ENCODE measurements at places on chromosomes 2 and 18.

DNA sequence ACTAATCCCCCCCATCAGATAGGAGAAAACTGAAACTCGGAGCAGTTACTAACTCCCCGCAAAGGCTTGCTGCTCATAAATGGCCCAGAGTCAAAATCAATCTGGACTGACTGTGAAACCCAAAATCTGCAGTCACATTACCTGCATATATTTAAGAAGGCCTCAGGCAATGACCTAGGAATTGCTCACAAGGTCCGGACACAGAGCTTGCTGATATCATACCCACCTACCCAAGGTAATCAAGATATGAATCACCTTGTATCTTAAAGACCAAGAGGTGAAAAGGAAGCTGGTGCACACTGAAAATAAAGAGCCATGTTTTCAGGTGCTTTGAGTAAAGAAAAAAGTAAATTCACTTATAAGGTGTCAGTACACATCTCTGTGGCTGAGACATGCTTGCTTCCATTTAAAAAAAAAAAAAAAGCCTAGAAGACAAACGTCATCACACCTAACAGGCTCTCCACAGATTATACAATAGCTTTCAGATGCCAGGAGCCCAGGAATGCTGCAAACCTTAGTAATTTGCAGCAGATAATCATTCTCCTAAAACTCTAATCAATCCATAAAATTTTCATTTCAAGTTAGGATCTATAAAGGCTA, 195.4 kb downstream of the ZEB2 start:
- DNase-seq, result no peak

- DNase-seq, result no peak
These were observed 362.3 kb downstream of the RND3 start for GRCh38 chr2:150125188-150125587.

DNA sequence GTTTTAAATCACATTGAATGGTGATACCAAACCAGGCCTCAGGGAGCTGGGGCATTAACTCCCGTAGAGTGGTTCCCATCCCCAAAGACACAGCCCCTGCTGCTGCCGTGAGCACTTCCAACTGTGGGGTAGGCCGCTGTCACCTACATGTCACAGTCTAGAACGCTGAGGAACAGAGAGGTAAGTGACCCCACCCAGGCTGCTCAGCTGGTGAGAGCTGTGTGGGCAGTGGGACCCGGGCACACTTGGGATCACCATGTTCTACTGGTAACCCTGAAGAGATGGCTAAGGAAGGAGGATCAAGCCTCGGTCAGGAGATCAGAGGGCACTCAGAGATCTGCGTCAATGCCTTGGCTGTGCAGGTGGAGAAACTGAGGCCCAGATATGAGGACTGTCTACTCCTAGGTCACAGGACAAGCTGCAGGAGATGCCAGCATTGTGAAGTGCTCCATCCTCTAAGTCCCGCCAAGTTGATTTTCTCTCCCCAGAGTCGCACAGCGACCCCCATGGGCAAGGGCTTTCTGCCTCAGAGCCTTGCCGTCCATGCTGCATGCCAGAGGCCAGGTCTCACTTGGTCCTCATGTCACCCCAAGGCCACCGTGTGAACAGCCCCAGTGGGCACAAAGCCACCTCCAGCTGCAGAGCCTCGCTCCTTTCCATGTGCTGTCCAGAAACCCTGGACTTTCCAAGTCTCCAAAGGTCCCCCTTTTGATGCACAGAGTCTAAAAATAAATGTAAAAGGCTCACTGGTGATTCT, 144.2 kb upstream of the OTOS start:
- DNase-seq, result no peak

- DNase-seq, result no peak
These were observed 314.7 kb downstream of the METTL4 start for GRCh38 chr18:2256577-2256976.

DNA sequence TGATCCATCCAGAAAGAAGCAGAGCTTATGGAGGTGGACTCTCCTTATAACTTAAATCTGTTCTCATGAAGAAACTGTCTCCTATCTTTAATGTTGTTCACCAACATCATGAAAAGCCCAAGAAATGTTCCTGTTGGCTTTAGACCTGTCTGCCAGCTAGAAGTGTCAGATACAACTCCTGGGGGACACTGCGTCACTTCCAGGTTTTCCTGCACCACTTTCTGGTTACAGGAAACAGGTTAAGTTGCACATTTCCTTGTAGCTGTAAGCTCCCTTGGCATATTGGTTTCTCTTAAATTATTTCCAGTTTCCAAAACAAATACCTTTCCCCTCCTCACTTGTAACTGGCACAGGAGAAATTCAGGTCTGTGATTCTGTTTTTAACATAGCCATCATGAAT, 2.9 kb downstream of the CEP68 start:
- DNase-seq, result no peak

- no peak for DNase-seq
These were observed 4.0 kb downstream of the NETO1 start for GRCh38 chr18:72863754-72864153.

DNA sequence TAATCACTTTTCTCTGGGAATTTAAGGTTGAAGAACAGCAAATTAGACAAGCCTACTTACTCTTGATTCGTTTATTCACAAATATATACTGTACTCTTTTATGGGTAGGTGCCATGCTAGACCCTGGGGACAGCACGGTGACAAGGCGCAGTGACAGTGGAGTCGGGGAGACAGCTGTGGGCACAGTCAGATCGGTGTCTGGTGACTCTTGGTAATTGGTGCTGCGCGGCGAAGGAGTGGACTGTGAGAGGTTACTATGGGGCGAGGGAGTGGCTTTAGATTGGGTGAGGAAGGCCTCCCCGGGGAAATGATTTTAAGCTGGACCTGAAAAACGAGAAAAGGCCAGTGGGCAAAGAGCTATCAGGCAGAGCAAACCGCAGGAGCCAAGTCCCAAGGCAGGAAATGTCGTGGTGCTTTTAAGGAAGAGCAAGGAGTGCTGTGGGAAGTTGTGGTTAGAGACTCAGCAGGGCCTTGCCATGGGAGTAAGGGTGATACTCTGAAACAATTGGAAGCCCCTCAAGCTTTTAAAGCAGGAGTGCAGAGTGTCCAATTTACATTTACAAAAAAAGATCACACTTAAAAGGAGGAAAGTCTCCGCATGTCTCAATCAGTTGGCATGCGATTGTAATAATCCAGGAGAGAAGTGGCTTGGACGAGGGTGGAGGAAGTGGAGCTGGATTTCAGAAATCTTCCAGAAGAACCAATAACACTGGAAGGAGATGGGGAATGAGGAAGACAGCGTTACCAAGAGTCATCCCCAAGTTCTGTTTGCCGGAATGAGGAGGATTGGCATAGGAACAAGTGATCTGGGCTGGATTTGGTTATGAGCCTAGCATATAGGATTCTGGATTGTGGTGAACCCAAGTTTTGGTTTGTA, 36.1 kb upstream of the TXNDC2 start:
- DNase-seq, result no peak

DNA sequence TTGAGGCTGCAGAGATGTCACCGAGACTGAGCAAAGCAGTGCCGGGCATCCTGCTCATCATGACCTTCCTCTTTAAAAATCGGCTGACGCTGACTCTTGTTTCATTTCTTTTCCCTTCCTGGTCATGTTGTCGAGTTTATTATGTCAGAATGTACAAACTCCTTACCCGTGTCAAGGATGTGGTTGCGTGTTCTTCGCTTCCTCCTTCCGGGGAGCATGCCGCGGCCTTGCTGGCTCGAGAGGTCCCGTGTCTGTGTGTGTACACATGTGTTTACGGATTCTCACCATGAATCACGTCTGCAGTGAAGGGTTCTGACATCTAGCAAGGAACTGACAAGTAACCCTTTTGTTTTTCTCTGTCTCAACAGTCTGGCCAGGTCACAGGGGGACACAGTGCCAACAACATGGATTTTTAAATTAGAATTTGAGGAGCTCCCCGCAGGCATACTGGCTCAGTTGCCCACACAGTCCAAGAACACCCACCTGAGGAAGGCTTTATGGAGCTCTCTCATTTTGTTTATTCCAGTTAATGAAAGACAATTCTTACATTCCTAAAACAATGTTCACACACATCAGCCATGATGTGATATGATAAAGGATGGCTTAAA, 60.2 kb downstream of the MYT1L start:
- no peak for DNase-seq

- DNase-seq, result no peak
These were observed 14.5 kb upstream of the ST8SIA3 start for GRCh38 chr18:57337890-57338289.

DNA sequence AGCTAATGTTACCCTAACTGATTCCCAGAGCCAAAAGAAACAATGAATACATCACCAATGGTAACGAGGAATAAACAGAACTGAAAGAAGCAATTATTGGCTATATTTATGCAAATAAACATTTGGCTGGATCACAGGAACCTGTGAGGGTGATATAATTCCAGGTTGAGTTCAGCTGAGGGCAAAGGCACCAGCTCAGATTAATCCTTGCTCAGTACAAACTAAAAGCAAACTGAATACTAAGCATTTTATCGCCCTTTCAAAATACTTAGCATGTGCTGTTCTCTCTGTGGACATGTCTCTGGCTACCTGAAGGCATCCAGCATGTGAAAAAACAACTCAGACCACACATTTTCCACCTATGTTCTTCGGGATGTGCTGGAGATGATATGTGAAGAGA, 791.7 kb downstream of the METTL4 start:
- DNase-seq, result no peak

DNA sequence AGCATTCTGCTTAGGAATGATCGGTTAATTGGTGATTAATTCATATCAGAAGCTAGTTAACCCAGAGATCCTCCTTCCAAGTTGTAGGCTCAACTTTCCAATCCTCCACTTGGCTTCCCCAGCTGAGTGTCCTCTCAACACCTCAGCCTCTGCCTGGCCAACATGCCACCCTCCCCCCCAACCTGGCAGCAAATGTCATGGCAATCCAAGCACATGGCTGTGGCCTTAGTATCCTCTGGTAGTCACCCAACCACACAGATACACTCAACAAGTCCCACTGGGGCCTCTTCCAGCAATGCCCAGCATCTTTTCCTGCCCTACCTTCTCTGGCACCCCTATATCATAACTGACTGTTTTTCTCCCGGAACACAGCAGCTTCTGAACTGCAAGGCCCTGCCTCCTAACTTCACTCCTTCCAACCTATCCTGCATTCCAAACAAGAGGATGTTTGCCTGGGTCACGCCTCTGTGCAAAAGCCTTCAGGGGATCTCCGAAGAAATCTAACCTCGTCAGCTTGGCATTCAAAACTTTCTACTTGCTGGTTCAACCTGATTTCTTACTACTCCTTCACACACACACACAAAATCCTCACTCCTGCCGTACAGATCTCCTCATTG, 195.0 kb downstream of the CYP26B1 start:
- no peak for DNase-seq

GRCh38 chr2:142134911-142135310, 4.1 kb upstream of the LRP1B start:
- no peak for DNase-seq

DNA sequence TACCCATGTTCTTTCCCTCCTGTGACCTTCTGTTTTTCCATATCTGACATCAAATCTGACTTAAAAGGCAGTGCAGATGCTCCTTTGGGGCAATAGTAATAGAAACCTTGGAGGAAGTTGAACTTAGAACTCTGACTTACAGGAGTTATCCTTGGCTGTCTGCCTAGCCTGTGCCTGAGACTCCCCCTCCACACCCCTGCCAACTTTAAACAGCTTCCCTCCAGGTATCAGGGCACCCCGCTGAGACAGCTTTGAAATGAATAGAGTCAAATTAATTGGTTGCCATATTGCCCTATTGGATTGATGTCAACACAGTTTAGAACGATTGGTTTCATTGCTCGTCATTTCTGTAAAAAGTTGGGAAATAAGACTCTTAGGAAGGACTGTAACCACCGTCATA, 322.0 kb downstream of the PRKCE start:
- no peak for DNase-seq

DNA sequence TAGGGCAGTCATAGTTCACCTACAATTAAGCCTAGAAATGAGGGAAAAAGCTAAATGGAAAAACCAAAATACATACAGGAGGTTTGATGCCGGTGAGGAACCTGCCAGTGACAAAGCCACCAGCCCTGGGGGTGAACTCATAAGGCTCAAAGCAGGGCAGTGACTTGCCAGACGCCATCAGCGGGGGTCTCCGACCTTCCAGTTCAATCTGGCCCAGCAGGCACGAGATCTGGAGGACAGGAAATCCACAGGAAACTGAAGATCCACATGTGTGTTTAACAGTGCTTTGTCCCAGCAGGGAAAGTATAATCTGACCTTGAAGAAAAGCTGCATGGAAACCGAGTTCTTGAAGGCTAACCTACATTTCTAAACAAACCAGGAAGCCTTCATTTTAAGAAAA, 60.1 kb downstream of the POLR1A start:
- DNase-seq, result no peak

DNA sequence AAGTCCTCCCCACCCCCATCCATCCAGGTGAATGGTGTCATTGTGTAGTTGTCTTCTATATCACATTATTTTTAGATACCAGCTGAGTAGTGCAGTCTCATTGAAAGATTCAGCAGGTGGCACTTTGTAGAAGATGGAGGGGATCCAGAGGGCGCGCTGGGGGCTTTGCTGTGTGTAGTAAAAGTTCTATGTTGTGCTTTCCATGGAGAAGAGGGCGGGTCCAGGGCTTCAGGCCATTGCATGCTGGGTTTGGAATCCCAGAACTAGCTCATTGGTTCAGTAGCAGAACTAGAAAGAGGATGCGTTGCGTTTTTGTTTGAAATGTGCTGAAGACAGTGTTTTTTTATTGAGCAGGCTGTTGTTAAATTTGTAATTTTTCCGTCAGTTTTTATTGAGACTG, 120.0 kb downstream of the MAP4K4 start:
- no peak for DNase-seq

GRCh38 chr2:58133395-58133794, 86.8 kb downstream of the VRK2 start:
- no peak for DNase-seq

DNA sequence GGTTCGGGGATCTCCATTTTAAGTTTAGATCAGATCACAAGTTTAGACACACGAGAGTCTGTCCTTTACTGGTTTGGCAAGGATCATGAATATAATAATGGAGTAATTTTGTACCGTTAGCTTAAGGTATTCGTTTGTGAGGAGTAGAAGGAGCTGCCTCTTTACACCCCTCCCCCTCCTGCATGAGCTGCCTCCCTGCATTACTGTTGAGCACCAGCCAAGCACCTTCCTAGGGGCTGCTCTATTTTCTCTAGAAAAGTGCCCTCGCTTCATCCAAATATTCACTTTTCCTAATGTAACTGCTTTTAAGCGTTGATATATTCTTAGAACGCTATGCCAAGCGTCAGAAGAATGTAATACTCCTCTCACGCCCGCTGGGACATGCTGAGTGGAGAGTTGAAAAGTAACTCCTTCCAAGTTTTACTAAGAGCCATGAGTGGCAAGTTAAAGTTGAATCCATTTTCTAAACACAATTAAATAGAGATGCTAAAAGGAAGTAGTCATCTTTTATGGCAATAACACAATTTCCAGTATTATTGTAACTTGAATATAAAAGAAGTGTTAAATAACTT, 25.4 kb upstream of the SCN7A start:
- no peak for DNase-seq

GRCh38 chr2:188797371-188797770, 176.8 kb upstream of the COL3A1 start:
- DNase-seq, result no peak

DNA sequence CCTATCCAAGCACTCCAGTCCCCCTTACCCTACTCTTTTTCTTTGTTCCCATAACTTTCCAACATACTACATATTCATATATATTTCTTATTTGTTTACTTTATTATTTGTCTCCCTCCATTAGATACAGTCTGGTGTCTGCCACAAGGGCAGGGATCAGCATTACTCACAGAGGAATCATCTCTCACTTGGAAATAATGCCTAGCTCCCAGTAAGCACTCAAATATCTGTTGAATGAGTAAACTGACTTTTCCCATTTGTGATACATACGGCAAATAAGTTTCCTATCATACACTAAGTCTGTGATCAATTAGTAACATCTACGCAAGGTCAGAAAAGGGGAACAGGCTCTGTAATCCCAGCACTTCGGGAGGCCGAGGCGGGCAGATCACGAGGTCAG, 18.7 kb downstream of the C1D start:
- no peak for DNase-seq

Measured in esophagus squamous epithelium (tissue), 5 donors.